CD4-positive, CD25-positive, alpha-beta regulatory T cell (primary cell): ENCODE measurements at places on chromosomes 7 and 10. TPM values are rescaled to one million over a fixed set of nuclear protein-coding genes. Genes with fewer than 3 reads are reported as not detected.

Gene GPR37
- not detected for total RNA-seq

Gene PRLHR
- total RNA-seq, result not detected

GRCh38 chr7:47354831-47355541 is 226.9 kb downstream of the TNS3 start:
- no peak overlapping the region for H3K4me3 ChIP-seq
- H3K4me1 ChIP-seq, result no peaks in the 10 kb centered on the region
- H3K27ac ChIP-seq, result no peak overlapping the region
- no peak for DNase-seq
- H3K36me3 ChIP-seq, result no peaks in the 10 kb centered on the region

- no peaks in the 10 kb centered on the region for H3K27me3 ChIP-seq
- H3K4me1 ChIP-seq, result no peaks in the 10 kb centered on the region
- no peak for DNase-seq
- H3K4me3 ChIP-seq, result no peak overlapping the region
- H3K36me3 ChIP-seq, result no peaks in the 10 kb centered on the region
- H3K27ac ChIP-seq, result no peak overlapping the region
Measured at GRCh38 chr7:101555921-101556275, 73.2 kb downstream of the MYL10 start.

Gene GPNMB
- not detected for total RNA-seq

GRCh38 chr10:46292573-46293023 is 5.8 kb downstream of the ANTXRL start:
- H3K4me1 ChIP-seq, result no peaks in the 10 kb centered on the region
- no peaks in the 10 kb centered on the region for H3K27me3 ChIP-seq
- H3K4me3 ChIP-seq, result no peak overlapping the region
- no peaks in the 10 kb centered on the region for H3K36me3 ChIP-seq
- H3K27ac ChIP-seq, result no peak overlapping the region
